HTR-8/SVneo (cell line): ENCODE measurements at places on chromosomes 3 and 15.

- DNase-seq = no peak
These were observed 110.9 kb downstream of the MYRIP start for GRCh38 chr3:39920271-39920670.

GRCh38 chr3:24500806-24501205, 6.2 kb upstream of the THRB start:
- DNase-seq = no peak

GRCh38 chr3:107928084-107928445, 162.8 kb downstream of the CD47 start:
- DNase-seq = peak; percentile 26

DNA sequence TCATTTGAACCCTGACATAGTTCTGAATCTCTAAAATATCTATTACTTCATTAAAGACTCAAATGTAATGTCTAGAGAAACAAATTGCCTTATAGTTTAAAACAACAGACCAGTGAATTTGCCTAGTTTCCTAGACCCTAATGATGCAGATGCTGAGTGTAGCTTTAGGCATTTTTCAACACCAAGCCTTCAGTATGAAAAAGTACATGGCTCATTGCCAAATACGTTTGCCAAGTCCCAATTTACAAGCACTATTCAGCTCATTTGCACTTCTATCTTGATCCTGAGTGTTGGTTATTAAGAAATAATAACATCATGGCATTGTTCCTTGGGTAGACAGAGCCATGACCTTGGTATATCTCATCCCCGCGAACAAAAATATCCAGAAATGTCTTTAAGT, 46.8 kb downstream of the EOMES start:
- no peak for DNase-seq

- DNase-seq = no peak
These were observed 2.2 kb upstream of the FES start for GRCh38 chr15:90881978-90882721.

GRCh38 chr3:125433611-125434041, 58.5 kb upstream of the ZNF148 start:
- no peak for DNase-seq

DNA sequence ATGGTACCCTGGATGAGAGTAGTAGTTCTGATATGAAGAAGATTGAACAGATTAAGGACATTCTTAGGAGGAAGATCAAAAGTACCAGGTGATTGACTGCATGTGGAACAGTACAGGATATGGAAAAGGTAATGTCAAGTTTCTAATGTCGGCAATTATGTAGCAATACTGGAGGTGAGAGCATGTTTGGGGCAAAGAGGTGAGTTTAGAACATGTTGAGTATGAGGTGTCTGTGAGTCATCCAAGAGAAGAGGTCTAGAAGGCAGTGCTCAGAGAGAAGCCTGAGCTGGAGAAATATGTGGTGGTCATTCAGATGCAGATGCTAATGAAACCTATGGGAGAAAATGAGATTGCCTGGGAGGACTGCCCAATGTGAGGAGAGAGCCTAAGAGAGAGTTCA, 305.6 kb downstream of the ZBTB20 start:
- DNase-seq = no peak

DNA sequence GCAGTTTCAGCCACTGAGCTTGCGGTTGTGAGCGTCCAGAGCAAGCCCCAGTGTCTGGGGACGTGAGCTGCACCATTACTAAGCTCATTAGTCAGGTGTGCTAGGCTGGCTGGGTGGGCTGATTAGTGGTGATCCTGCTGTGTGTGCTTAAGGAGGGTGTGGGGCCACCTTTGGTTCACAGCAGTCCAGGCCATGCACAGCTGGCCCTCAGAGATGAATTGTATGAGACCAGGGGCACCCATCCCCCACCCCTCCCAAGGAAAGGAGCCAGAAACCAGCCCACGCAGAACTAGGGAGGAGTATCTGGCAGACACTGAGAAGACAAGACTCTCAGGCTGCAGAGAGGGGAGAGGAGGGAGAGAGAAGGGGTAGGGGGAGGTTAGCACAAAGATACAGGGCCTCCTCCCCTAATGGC, 3.8 kb downstream of the TYRO3 start:
- DNase-seq = no peak

GRCh38 chr3:194973366-194974000, 287.8 kb downstream of the FAM43A start:
- DNase-seq = no peak

- peak; percentile 89 for DNase-seq
These were observed at the start of gene MELTF for GRCh38 chr3:197029511-197030167. MELTF (minus strand) TSS chr3:197029817; CDS start chr3:197029702, 115 bp downstream.

DNA sequence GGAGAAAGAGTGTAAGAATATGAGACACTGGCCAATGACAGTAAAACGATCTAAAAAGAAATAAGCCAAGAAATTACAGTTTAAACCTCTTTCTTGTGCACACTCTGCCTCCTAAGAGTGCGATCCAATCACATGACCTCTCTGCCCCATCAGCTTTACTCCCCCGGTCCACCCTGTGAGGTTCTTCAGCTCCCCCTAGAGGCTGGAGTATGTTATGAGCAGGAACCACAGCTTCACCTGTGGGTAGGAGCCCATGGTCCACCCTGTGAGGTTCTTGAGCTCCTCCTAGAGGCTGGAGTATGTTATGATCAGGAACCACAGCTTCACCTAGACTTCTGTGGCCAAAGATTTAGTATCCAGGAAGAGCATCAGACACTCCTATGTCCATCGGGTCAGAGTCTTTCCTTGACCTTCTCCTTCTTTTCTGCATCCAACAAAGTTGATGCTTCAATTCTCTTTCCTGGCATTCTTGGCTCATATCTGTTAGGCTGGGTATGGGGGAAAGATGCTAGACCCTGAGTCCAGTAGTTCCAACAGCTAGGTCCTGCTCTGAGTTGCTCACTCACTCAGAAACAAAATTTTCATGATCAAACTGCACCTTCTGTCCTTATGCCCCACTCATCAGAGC, 164.0 kb downstream of the MINAR1 start:
- peak; percentile 69 for DNase-seq

DNA sequence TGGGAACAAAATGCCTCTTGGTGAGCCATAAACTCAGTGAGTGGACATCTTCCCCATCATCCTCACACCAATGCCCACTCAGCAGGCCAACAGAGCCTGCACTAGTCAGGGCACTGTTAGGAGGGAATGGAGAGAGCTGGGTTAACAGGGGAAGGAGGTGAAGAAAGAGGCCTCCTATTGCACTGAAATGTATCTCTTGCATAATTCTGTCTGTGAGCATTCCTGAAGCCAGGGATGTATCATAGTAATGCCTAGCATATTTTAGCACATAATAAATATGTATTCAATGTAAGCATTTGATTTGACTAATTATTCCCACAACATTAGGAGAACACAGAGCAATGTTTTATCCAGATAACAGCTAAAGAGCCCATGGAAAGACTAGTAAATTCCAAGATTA, 81.2 kb downstream of the ANO10 start:
- DNase-seq = no peak

- DNase-seq = no peak
These were observed 1.2 kb upstream of the TMEM158 start for GRCh38 chr3:45227071-45227820.

GRCh38 chr3:72505539-72506405, 342.5 kb downstream of the SHQ1 start:
- DNase-seq = no peak
